ENCODE measurements at places on chromosomes 4 and X.

GRCh38 chr4:101155945-101156344 is 191.4 kb downstream of the PPP3CA start:
- DNase-seq = no peak

DNA sequence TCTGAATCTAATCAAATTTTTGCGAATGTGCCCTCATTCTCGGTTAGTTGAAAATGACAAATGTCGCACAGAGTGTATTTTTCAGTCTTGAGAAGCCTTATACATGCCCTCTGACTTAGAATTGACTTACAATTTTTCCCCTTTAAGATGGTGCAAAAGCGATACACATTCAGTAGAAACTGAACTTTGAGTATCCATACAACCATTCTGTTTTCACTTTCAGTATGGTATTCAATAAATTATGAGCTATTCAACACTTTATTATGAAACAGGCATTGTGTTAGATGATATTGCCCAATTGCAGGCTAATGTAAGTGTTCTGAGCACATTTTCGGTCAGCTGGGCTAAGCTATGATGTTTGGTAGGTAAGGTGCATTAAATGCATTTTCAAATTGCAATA is 43.4 kb downstream of the SLC9A7 start:
- peak; percentile 16 for DNase-seq

DNA sequence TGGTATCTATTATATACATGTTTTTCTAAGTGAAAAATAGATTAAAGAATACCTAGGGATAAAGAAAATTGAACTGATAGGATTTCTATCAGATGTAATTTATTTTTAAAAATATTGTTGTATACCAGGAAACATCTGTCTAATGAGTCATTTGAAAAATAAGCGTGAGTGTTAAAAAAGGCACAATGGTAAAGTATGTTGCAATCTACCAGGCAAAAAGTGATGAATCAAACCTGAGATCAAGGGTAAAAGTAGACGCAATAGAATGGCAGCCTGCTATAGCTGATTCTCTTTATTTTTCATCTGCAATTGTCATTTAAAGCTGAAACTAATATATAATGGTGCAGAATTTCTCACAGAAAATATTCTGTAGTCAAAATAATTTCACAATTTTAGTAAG is 1119.6 kb downstream of the PCDH18 start:
- DNase-seq = no peak

DNA sequence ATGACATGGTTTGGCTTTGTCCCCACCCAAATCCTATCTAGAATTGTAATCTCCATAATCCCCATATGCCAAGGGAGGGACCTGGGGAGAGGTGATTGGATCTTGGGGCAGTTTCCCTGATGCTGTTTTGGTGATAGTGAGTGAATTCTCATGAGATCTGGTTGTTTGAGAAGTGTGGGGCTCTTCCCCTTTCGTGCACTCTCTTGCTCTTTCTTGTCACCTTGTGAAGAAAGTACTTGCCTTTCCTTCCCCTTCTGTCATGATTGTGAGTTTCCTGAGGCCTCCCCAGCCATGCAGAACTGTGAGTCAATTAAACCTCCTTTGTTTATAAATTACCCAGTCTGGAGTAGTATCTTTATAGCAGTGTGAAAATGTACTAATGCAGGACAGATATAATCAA is 36.4 kb upstream of the FREM3 start:
- DNase-seq = no peak

- peak; percentile 72 for DNase-seq
These were observed 292.8 kb upstream of the BOD1L1 start for GRCh38 chr4:13920111-13920875.

GRCh38 chr4:41994461-41994985 is 4.2 kb downstream of the SLC30A9 start:
- peak; percentile 4 for DNase-seq

- no peak for DNase-seq
These were observed 38.6 kb upstream of the ATP6AP2 start for GRCh38 chrX:40542208-40542607.

DNA sequence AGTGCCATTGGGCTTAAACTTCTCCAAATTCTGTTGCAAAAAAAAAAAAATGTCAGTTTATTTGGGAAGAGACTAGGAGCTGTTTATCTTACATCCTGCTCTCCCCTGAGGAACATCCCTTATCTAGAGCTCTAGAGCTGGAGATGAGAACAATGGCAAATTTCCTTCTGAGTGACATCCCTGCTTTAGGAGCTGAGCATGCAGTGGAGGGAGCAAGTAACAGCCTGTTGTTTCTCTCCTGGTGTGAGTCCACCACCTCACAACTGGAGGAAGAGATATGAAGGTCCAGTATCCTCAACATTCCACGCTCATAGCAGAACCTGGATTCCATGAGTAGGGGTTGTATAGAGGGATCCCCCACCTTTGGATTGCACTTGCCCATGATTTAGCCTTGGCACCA is 676.4 kb downstream of the PCDH18 start:
- no peak for DNase-seq

GRCh38 chrX:140087875-140088274 is 122.6 kb upstream of the CXorf66 start:
- no peak for DNase-seq

DNA sequence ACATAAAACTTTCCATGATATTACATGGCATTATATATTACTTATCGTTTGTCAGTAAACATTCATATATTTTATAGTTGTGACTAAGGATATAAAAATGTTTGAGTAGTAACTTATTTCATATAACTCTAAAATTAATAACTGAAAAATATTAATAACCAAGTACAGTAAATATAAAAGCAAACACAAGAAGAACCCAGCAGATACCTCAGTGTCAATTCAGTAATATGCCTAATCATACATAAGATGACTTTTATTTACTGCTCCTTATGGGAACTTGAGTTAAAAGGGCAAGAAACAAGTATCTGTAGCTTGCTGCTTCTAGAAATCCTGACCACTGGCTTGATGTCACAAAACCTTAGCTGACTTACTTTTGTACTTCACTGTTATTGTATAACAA is 28.4 kb upstream of the MAPK10 start:
- DNase-seq = no peak

GRCh38 chrX:72029483-72030411 is 102.0 kb downstream of the RTL5 start:
- DNase-seq = peak; percentile 83

DNA sequence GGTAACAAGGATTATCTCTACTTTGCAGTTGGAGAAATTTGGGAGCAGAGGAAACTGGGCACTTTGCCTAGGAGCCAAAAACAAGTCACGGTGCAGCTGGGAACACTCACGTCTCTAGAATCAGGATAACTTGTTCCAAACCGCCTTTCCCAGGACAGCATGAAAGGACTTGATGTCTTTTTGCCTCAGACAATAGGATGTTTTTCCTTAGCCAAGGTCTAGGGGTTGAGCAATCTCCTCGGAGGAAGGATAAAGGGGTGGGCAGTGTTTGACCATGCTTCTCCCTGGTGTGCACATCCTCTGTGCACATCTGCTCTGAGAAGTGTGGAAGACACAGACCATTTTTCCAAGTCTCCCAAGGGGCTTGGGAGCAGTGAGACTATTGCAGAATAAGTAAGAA is 1.7 kb upstream of the SPARCL1 start:
- peak; percentile 56 for DNase-seq

DNA sequence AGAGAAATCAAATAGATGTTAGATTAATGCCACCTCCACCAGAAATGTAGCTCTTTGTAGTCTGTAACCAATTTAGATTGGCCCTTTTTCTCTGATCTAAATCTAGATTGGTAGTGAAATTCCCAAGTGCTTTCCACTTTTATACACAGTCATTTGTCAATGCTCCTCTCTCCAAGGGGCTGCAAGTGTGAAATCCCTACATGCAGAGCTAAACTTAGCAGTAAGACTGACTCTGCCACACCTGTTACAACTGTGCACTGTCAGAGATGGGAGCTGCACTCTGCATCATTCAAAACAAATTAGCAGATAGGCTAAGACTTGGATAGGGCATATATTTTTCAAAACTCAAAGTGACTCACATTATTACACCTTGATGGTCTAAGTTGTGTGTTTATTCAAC is 9.1 kb downstream of the SERTM2 start:
- no peak for DNase-seq

GRCh38 chr4:8917321-8917811 is 45.7 kb upstream of the HMX1 start:
- no peak for DNase-seq

- no peak for DNase-seq
These were observed 646.5 kb upstream of the ACTRT1 start for GRCh38 chrX:128698573-128699181.

GRCh38 chr4:105279314-105279713 is 132.6 kb downstream of the TET2 start:
- no peak for DNase-seq

DNA sequence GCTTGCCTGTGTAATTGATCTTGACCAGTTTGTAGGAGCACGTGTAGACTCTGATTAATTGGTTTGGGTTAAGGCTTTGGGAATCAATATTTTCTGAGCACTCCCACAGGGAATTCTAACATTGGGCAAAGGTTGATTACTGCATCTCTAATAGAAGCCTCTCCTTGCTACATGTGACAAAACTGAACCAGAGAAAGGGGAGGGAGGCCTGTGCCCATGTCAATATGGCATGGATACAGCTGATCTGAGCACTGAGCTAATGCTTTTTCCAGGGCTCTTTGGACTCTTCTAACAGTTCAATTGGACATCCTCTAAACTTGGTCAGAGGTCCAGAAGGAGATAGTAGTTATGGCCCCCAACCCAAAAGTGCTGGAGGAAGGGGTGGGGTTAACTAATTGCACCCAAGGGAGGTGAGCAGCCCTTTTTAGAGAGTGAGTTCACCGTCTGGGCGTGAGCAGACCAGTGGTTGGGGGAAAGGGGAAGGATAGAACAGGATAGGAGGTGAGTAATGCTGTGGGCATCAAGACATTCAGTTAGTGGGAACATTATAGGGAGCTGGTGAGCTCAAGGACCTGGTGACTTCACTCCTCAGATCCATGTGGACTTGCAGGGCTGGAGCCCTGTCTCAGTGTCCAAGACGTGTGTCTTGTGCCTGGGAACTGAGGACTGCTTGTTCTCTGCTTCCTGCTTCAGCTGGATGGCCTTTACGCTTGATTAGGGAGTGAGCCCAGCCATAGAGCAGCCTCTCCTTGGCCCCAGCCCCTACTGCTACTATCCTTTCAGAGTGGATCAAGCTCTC is 22.8 kb downstream of the MSN start:
- DNase-seq = peak; percentile 89

All from GM23248 (cell line).